ENCODE measurements at places on chromosomes 3 and 15. TPM values are rescaled to one million over a fixed set of nuclear protein-coding genes. Genes with fewer than 3 reads are reported as not detected.

- no peaks in the 10 kb centered on the region for H3K36me3 ChIP-seq
- no peak for DNase-seq
- H3K4me3 ChIP-seq: no peak overlapping the region
- no peak overlapping the region for H3K27ac ChIP-seq
Observed at GRCh38 chr3:64392001-64392400, 166.7 kb upstream of the PRICKLE2 start.

The KIF7 gene
- 10.5 TPM for total RNA-seq

DNA sequence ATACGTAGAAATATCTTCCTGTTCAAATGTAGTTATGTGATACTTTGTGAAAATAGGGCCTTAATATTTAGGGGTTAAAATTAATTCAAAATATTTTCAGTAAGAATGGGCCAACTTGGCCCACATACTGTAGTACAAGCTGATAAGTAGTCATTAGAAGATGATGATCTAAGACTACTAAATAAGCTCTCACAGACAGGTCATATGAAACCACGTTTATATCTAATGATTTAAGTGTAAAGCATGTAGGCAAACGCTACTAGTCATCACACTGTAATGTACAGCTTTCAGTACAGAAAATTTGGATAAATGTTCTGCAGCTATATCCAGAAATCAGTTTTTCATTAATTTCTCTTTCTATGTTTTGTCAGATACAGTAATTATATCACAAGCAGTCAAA, 228.6 kb downstream of the UBE2E2 start:
- DNase-seq: no peak
- H3K27ac ChIP-seq: no peak overlapping the region
- H3K36me3 ChIP-seq: no peaks in the 10 kb centered on the region
- peaks cover 6% of the 10 kb centered on the region for H3K4me1 ChIP-seq
- no peak overlapping the region for H3K4me3 ChIP-seq
- no peaks in the 10 kb centered on the region for H3K27me3 ChIP-seq

- H3K36me3 ChIP-seq: no peaks in the 10 kb centered on the region
- no peak overlapping the region for H3K4me3 ChIP-seq
- DNase-seq: no peak
- H3K27ac ChIP-seq: no peak overlapping the region
- H3K27me3 ChIP-seq: peaks cover 13% of the 10 kb centered on the region
Observed at GRCh38 chr15:31255732-31256377, 70.8 kb upstream of the KLF13 start.

GRCh38 chr3:190883973-190884832, 21.7 kb upstream of the GMNC start:
- H3K27ac ChIP-seq: no peak overlapping the region
- H3K36me3 ChIP-seq: no peaks in the 10 kb centered on the region
- DNase-seq: peak; percentile 81
- H3K4me1 ChIP-seq: no peaks in the 10 kb centered on the region

GRCh38 chr15:74121039-74121438, 9.3 kb upstream of the ISLR2 start:
- H3K27ac ChIP-seq: no peak overlapping the region
- H3K4me3 ChIP-seq: no peak overlapping the region
- H3K4me1 ChIP-seq: peaks cover 12% of the 10 kb centered on the region
- H3K27me3 ChIP-seq: peaks cover 2% of the 10 kb centered on the region

- DNase-seq: no peak
- no peaks in the 10 kb centered on the region for H3K27me3 ChIP-seq
- no peak overlapping the region for H3K27ac ChIP-seq
- H3K4me1 ChIP-seq: no peaks in the 10 kb centered on the region
- H3K36me3 ChIP-seq: no peaks in the 10 kb centered on the region
Observed at GRCh38 chr3:188589071-188589470, 435.1 kb downstream of the LPP start.

- peaks cover 41% of the 10 kb centered on the region for H3K36me3 ChIP-seq
- no peak overlapping the region for H3K27ac ChIP-seq
- no peaks in the 10 kb centered on the region for H3K27me3 ChIP-seq
- no peak for DNase-seq
- H3K4me1 ChIP-seq: no peaks in the 10 kb centered on the region
- H3K4me3 ChIP-seq: no peak overlapping the region
Observed at GRCh38 chr3:134216191-134216764, 34.4 kb downstream of the RYK start.

DNA sequence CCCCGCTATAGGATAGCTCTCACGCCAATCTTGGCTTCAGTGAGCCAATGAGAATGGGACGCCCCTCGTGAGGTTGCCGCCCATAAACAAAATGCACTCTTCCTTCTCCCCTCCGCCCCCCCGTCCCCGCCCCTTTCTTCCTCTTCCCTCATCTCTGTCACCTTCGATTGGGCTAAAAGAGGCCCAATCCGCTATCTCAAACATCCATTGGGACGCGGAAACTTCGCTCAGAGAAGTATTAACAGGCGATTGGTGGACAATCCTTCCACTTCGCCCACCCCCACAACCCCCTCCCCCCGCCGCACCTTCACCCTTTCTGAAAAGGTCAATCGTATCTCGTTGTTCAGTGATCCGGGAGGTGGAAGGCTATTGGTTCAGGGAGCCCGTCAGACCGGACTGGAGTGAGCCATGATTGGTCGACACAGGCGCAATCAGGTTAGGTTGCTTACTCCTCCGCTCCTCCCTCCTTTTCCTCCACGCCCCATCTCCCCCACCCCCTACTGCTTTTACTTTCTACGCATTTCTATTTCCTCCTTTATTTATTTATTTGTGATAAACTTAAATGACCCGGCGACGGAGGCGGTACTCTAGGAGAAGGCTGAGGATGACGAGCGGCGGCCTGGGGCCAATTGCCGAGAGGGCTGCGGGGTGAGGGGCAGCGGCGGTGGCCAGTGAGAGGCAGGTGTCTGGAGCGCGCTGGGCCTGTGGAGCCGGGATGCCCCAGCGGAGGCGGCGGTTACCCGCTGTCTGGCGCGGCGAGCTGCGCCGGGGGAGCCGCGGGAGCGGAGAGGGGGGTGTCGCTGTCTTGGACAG, 447 bp upstream of the ZBTB20 start:
- H3K4me3 ChIP-seq: peak overlapping the region; percentile 87
- DNase-seq: peak; percentile 99
- H3K27ac ChIP-seq: peak overlapping the region; percentile 97
- no peaks in the 10 kb centered on the region for H3K4me1 ChIP-seq

The SLC12A1 gene
- total RNA-seq: not detected

The EEF1AKMT4 gene
- total RNA-seq: 5.2 TPM

DNA sequence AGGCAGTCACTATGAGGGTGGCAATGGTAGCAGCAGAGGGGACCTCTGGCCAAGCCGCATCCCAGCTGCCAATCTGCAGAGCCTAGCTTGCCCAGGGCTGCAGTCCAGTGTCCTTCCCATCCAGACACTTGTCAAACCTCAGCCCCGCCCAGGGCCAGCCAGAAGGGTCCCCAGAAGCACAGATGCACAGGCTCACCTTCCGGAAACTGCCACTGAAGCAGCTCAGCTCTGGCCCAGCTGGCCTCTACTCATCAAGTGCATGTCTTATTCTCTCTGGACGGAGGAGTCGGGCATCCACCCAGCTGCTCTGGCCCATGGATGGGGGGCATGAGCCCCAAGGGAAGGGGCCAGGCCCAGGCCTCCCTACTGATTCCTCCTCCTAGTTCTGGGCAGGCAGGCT, 69.2 kb downstream of the DNAJB8 start:
- H3K36me3 ChIP-seq: no peaks in the 10 kb centered on the region
- H3K4me3 ChIP-seq: no peak overlapping the region
- peak overlapping the region; percentile 63 for H3K27ac ChIP-seq
- H3K27me3 ChIP-seq: no peaks in the 10 kb centered on the region
- DNase-seq: no peak

DNA sequence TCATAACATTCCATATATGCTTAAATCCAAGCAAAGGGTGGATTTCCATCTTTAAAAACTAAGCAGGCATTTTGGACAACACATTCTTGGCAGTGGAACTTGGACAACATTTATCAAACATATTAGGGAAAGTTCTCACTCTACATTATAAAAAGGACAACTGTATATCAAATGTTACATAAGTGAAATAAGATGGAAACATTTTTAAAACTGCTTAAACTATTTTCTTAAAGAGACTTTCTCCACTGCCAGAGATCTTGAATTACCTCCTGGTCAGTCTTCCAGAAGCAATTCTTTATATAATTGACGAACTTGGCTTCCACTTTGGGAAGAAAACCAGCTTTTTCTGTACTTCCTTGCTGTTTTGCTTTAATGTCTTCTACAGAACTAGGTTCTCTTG, 109.3 kb downstream of the NEO1 start:
- no peak overlapping the region for H3K4me3 ChIP-seq
- H3K4me1 ChIP-seq: no peaks in the 10 kb centered on the region
- peaks cover 42% of the 10 kb centered on the region for H3K36me3 ChIP-seq

DNA sequence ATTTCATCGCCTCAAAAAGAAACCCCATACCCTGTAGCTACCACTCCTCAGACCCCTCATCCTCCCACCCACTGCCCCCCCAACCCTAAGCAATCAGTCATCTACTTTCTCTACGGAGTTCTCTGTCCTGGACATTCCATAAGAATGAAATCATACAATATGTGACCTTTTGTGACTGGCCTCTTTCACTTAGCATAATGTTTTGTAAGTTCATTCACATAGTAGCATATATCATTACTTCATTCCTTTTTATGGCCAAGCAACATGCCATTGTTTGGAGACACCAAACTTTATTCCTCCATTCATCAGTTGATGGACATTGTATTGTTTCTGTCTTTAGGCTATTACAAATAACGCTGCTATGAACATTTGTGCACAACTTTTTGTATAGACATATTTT, 64.2 kb downstream of the TNIK start:
- no peaks in the 10 kb centered on the region for H3K36me3 ChIP-seq
- DNase-seq: no peak
- no peak overlapping the region for H3K4me3 ChIP-seq
- no peaks in the 10 kb centered on the region for H3K27me3 ChIP-seq
- H3K4me1 ChIP-seq: peaks cover 7% of the 10 kb centered on the region
- H3K27ac ChIP-seq: peak overlapping the region; percentile 37

- no peak overlapping the region for H3K27ac ChIP-seq
- no peak for DNase-seq
- H3K4me1 ChIP-seq: no peaks in the 10 kb centered on the region
- no peaks in the 10 kb centered on the region for H3K36me3 ChIP-seq
Observed at GRCh38 chr3:124409650-124410275, 320.5 kb upstream of the UMPS start.

DNA sequence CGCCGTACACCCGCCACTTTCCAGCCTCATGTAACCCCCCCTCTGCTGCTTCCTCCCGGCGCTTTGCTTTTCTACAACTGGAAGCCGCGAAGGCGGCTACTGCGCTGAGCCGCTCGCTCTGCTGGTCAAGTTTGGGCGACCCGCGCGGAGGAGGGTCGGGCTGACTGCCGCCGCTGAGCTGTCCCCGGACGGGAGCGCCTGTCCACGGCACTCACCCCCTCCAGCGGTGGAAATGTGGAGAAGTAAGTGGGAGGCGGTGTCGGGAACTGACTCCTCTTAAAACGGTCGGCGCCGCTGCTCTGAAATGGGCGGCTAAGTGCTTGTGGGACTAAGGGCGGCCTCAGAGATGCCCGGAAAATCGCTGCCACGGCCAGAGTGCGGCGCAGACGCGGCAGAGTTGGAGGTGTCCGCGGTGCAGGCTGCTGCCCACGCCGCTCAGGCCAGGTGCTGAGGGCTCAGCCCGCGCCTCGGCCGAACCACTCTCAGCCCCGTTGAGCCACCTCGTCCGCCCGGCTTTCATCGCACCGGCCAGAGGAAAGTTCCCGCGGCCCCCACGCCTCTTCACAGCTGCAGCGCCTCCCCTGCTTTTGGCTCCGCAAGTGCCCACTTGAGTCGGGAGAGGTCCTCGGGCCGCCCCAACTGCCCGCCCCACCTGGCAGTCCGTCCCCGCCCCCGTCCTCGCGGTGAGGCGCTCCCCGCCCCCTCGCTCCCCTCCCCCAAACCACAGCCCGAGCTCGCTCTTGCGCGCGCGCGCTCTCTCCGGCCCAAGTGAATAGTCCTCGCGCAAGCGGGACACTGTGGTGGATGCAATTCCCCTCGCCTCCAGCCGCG, at the start of gene EPHA6:
Gene EPHA6 (plus strand): TSS at position 775 of the 831 bp plus-strand sequence.
- peak within 1 kb of the TSS; percentile 80 for H3K4me3 ChIP-seq
- H3K27ac ChIP-seq: no peak within 1 kb of the TSS

DNA sequence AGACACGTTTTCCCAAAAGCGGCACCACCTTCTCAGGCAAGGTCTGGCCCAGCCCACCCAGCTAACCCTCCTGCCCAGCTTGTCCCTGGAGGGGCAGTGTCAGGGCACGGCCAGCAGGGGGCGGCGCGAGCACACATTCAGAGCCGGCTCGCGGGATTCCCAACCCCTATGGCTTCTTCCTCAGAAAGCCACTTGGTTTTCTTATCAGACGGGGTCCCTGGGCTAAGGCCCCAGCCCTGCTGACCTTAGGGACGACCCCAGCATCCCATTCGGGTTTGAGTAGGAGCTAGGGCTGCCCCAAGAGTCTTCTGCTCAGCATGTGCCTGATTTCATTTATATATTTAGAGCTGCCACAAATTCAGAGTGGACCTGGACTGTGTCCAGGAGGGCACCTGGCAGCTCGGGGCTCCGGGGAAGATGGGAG, 14.5 kb downstream of the RLBP1 start:
- no peaks in the 10 kb centered on the region for H3K27me3 ChIP-seq
- DNase-seq: peak; percentile 96
- no peaks in the 10 kb centered on the region for H3K36me3 ChIP-seq
- H3K4me3 ChIP-seq: no peak overlapping the region
- no peaks in the 10 kb centered on the region for H3K4me1 ChIP-seq
- H3K27ac ChIP-seq: no peak overlapping the region

The CISH gene
- total RNA-seq: 2.0 TPM

DNA sequence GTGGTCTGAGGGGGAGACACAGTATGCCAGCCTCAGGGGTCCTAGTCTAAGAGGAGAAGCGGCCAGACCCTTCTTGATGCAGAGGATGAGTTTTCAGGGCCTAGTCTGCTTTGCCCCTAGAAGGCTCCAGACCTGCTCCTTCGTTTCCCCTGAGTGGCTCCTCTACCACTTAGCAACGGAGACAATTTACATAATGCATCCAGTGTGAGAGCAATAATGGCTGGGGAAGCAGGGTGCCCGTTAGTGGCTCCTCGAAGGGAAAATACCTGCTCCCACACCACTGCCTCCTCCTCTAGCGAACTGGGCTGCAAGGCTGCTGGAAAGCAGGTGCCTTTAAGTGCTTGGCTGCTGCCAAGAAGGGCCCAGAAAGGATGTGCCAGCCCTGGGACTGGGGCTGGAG, 38.9 kb downstream of the CACNA2D2 start:
- H3K27ac ChIP-seq: no peak overlapping the region
- peaks cover 3% of the 10 kb centered on the region for H3K4me1 ChIP-seq
- no peaks in the 10 kb centered on the region for H3K36me3 ChIP-seq
- H3K27me3 ChIP-seq: no peaks in the 10 kb centered on the region

All from endodermal cell (in vitro differentiated cells).